ENCODE measurements at places on chromosomes 2 and 18.

GRCh38 chr2:179240481-179241451 lies 23.9 kb downstream of the SESTD1 start:
- no peak for DNase-seq

- no peak for DNase-seq
These were observed 28.9 kb downstream of the TMEFF2 start for GRCh38 chr2:192165842-192166241.

DNA sequence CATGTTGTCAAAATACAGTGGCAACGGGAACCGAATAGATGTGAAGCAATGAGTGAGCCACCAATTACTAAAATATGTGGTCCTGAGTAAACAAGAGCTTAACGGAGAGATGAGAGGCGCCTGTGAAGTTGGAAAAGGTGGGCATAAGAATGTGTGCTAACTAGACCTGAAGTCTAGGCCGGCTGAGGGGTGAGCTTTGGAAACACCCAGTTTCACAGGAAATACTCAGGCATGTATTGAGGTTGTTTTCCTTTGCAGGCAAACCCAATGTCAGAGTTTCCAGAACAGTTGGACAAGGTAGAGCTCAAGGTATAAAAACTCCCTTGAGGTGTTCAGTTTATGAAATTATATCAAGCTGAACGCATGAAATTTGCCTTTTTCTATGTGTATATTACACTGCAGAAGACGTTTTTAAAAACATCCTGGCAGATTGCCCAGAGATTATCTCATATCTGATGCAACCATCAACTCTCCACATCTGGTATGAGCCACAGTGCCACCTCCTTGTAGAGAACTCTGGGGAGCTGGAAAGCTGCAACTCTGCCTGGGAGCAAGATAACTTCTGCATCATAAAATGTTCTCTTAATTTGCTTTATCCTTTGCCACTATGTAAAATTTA lies 3.9 kb upstream of the WDSUB1 start:
- DNase-seq: no peak

GRCh38 chr2:173663353-173663752 lies 301.8 kb downstream of the SP3 start:
- no peak for DNase-seq

- no peak for DNase-seq
These were observed 134.9 kb upstream of the ZNF236 start for GRCh38 chr18:76687304-76687962.

GRCh38 chr2:182915369-182916326 lies 49.2 kb upstream of the FRZB start:
- no peak for DNase-seq

GRCh38 chr2:8654483-8654882 lies 27.4 kb upstream of the ID2 start:
- DNase-seq: no peak

- no peak for DNase-seq
These were observed 19.7 kb downstream of the MIB1 start for GRCh38 chr18:21760321-21760720.

- no peak for DNase-seq
These were observed 103.0 kb downstream of the CD226 start for GRCh38 chr18:69844656-69845055.

DNA sequence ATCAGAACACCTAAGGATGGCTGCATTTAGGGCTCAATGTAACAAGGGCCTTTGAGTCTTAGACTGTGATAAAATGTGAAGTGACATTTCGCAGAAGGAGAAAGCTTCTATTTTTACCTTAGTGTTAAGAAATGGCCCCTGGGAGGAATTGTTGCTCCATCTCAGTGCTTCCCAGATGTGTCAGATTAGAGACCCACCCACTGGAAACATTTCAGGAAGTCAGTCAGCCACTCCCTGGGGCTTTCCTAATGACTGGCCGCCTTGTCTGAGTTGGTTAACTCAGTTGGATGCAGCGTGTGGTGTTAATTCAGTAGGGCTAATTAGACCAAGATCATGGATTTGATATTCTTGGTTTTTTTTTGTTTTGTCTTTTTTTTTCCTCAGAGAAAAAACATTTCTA lies 355.9 kb downstream of the PIK3C3 start:
- DNase-seq: no peak

- no peak for DNase-seq
These were observed 33.5 kb upstream of the DAPL1 start for GRCh38 chr2:158761621-158762020.

DNA sequence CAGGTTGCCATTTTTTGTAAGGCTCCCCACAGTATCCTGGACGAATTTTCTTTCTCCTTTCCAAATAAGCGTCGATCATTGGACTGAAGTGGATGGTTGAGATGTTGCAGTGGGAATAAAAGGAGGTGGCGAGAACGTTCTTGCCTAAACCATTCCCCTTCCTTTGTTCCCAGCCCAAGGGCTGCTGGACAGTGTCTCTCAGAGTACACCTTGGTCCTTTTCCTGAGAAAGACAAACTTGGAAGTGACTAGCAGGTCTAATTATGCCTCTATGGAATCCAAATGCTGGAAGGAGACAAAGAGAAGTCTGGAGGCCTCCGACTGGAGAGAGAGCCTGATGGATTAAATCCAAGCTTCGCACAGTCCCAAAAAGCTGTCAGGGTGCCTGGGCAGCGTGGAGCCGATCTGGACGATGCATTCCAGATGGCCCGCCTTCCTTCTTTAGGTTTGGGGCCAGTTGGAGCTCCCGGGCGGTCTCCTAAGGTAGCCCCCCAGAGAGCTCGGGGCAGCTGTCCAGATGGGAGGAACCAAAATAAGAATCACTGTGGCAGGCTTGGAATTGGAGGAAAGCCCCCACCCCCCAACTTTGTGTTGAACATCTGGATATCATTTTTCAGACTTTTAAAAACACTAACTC lies 186.8 kb downstream of the TMEM247 start:
- no peak for DNase-seq

GRCh38 chr2:144268036-144268678 lies 251.8 kb downstream of the ZEB2 start:
- DNase-seq: no peak

DNA sequence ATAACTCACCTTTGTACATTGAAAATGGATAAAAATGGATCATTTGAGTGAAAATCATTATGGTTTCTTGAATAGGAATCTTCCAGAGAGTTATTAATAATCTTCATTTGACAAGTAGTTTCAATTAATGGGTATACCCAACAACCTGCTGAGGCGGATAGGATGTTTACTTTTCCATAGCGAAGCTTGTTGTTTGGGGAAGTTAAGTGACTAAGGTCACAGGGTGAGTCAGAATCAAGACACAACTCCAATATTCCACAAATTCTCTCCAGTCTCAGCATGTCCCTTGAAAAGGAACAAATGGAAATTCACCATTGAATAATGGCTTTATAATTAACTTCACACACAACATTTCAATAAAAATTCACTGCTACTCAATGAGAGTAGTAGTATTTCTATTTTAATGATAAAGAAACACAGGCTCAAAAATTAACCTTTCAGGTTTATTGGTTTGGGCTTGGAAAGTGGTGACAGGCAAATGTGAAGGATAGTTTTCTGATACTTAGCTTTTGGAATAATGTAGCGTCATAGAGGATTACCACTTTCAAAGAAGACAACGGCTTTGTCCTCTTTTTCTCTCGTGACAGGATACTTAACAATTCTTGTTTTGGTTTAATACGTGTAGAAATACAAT lies 211.3 kb downstream of the GPD2 start:
- DNase-seq: no peak

GRCh38 chr2:106293271-106293783 lies 99.2 kb upstream of the UXS1 start:
- no peak for DNase-seq

DNA sequence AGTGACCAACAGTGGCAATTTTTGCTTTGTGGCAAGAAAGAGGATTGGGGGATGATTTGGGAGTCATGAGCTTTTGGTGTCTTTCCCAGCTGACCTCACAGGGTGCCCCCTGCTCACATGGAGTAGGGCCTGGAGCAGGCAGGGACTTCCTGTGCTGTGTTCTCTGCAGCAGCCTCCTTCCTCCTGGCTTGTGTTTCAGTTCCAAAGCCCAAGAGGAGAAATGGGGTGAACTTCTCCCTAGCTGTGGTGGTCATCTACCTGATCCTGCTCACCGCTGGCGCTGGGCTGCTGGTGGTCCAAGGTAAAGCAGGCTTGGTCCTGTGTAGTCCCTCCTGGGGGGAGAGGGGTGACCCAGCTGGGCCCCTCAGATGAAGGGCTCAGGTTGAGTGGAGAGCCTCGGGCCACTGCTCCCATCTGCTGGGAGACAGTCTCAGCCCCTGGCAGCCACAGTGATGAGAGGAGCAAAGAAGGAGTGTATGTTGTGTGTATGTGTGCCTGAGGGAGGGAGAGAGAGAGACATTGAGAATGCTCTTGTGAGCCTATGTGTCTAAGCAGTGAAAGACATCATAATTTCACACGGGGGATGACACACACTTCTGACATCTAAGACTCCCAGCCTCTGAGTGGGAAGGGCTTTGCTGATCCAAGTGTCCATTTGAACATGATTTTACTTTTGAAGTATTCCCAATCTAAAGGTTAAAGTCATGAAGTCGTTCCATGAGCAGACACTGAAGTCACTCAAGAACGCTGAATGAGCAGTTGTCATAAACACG lies 27.2 kb downstream of the MARCO start:
- DNase-seq: no peak

GRCh38 chr2:151730262-151730975 lies 3.9 kb downstream of the NEB start:
- DNase-seq: no peak

GRCh38 chr18:12836551-12836950 lies 47.5 kb downstream of the PTPN2 start:
- no peak for DNase-seq

DNA sequence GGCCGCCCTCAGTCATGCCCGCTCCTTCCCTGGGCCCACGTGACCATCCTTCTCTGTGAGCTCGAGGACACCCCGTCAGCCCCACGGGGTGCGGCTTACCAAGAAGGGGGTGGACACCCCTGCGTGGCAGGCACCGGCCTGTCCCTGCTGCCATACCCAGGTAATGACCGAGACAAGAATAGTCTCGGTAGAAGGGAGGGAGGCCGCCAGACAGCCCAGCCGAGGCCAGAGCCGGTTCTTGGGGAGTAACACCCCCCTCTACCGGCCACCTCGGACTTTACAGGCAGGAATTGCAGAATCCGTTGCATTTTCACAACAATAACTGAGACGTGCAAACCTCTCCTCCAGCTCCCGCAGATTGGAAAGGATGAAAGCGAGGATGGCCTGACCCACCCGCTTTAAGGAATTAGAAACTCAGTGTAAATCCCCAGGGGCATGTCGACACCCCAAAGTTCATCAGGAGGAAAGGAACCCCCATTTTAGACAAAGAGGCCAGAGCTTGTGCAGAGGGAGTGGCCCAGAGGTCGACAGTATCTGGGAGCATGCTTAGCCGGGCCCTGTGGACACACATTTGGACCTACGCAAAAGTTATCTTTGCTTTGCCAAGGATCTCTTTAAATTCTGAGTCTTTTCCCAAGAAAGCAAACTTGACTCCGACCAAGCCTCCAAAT lies 60.1 kb upstream of the GLI2 start:
- DNase-seq: peak; percentile 35

- no peak for DNase-seq
These were observed 295 bp upstream of the MTX2 start for GRCh38 chr2:176268976-176269318.

- no peak for DNase-seq
These were observed 219.5 kb upstream of the SOX11 start for GRCh38 chr2:5472673-5473072.

DNA sequence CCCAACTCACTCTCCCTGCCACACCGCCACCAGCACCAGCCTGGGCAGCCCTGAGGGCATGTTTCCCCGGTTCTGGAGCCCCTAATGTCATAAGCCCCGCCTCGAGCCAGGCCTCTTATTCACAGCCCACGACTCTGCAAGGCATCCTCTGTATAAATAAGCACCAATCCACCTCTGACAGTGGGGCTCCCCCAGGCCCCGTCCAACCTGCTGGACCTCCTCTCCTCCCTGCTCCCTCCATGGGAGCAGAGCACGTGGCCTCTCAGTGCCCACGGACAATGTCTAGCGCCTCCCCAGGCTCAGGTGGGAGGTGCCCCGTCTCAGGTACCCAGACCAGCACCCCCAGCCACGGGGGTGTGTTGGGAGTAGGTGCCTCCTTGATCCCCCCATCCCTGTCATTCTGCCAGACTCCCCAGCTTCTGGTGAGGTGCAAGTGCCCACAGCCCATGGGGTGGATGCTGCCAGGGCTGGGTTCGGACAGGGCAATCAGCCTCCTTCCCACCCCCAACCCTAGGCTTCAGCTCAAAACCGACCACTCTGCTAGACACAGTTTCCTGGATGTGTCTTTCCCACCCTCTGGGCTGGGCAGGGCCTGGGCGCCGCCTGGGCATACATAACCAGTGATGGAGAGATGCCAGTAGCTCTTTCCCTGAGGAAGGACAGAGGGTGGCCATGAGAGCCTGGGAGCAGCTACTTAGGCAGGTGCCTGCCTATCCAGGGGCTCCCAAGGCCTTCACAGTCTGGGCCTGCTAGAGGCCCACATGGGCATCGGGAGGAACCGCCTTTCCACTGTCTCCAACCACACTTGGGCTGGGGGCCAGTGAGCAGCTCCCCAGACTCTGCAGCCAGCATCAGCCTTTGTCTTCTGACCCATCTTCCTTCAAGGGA lies 1.6 kb upstream of the ADRA2B start:
- DNase-seq: no peak

DNA sequence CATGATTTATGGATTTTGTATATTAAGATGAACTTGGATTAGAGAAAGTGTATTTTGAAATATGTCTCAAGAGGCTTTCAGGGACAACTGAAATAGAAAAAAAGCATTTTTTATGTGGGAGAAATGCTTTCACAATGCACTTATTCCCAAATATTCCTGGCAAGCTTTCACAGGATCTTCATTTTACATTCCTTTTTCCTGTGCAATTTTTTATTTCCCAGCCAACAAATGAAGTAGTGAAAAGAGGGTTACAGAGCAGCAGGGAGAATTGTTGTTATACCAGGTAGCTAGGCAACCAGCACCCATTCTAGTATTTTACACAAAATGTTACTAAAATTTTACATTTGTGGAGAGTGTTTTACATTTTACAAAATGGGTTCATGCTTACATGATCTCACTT lies 167.0 kb upstream of the RPRM start:
- DNase-seq: no peak

GRCh38 chr2:206163251-206163880 lies 3.7 kb downstream of the EEF1B2 start:
- no peak for DNase-seq

DNA sequence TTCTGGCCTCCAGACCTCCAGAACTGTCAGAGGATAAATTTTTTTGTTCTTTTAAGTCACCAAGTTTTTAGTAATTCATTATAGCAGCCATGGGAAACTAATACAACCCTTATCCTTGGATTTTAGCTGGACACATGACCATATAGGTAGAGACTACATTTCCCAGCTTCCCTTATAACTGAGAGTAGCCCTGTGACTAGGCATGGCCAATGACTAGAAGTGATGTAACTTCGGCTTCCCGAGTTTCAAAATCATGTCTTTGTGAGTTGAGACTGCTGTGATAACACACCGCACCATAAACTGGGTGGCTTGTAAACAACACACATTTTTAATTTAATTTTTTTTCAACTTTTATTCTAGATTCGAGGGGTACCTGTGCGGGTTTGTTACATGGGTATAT lies 134.0 kb upstream of the SERTAD2 start:
- DNase-seq: no peak

- no peak for DNase-seq
These were observed 55.9 kb downstream of the TRPM8 start for GRCh38 chr2:233972941-233973575.

Measured in stimulated activated CD4-positive, alpha-beta T cell treated with anti-CD3 and anti-CD28 coated beads, Interleukin-1b, Interleukin-23, amount 100 ng/mL, for 4 hours (primary cell).